Suprapubic skin (tissue), 4 donors: ENCODE measurements at places on chromosomes 16 and 17. TPM values are rescaled to one million over a fixed set of nuclear protein-coding genes. Genes with fewer than 3 reads are reported as not detected.

PLEKHH3 gene
- 38.7 TPM for total RNA-seq

MINK1 gene
- 141 TPM for total RNA-seq

HAS3 gene
- total RNA-seq: 11.3 TPM

TMEM88 gene
- total RNA-seq: 4.8 TPM

ADAP2 gene
- total RNA-seq: 21.9 TPM

KCNH4 gene
- total RNA-seq: not detected

NACA2 gene
- total RNA-seq: not detected

PRSS21 gene
- 7.6 TPM for total RNA-seq

BCAR1 gene
- 28.4 TPM for total RNA-seq

NBR1 gene
- total RNA-seq: 75.4 TPM

SRL gene
- total RNA-seq: 0.57 TPM

SYCE1L gene
- total RNA-seq: not detected

GRAPL gene
- 8.4 TPM for total RNA-seq

GRIN2C gene
- not detected for total RNA-seq

ZFPM1 gene
- total RNA-seq: 4.2 TPM

CNTNAP4 gene
- total RNA-seq: not detected

ELOB gene
- 247 TPM for total RNA-seq

ACSM2A gene
- not detected for total RNA-seq

GLP2R gene
- not detected for total RNA-seq

DLX4 gene
- 2.6 TPM for total RNA-seq

ZNF19 gene
- 6.9 TPM for total RNA-seq

EFCAB3 gene
- not detected for total RNA-seq

AIPL1 gene
- total RNA-seq: not detected

ZG16B gene
- total RNA-seq: 17.7 TPM

SDK2 gene
- 6.8 TPM for total RNA-seq

PLLP gene
- total RNA-seq: 215 TPM

IGF2BP1 gene
- total RNA-seq: not detected

CD300E gene
- total RNA-seq: not detected

SMIM36 gene
- not detected for total RNA-seq

MFSD6L gene
- total RNA-seq: 1.0 TPM

TP53TG3 gene
- not detected for total RNA-seq

CACNA1H gene
- total RNA-seq: 19.4 TPM

BICDL2 gene
- total RNA-seq: 58.4 TPM

NT5C3B gene
- total RNA-seq: 30.8 TPM

HSF4 gene
- total RNA-seq: 125 TPM

AP2B1 gene
- 41.3 TPM for total RNA-seq
